ENCODE measurements at places on chromosomes 11 and 22. TPM values are rescaled to one million over a fixed set of nuclear protein-coding genes. Genes with fewer than 3 reads are reported as not detected.

DNA sequence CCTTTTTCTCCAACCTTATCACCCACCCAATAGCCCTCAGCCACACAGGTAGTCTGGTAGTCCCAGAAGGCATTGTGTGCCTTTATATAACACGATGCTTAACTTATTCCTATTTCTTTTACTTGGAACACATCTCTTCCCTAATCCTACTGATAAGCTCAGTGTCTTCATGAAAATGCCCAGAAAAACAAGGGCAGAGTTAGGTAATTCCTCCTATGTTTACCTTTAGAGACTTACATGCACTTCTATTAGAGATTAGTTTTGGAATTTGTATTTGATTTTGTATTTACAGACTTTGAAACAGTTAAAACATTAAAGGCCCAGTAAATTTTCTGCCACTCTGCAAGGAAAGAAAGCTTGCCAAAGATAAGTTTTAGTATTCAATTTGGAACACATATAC lies 637.8 kb upstream of the CCDC90B start:
- no peak overlapping the region for H3K27ac ChIP-seq
- no peaks in the 10 kb centered on the region for H3K36me3 ChIP-seq
- no peak for DNase-seq
- H3K27me3 ChIP-seq, result no peaks in the 10 kb centered on the region
- no peak overlapping the region for H3K4me3 ChIP-seq
- H3K4me1 ChIP-seq, result no peaks in the 10 kb centered on the region

GRCh38 chr22:50400406-50400805 lies 57.3 kb downstream of the PPP6R2 start:
- no peak for DNase-seq
- peaks cover 26% of the 10 kb centered on the region for H3K4me1 ChIP-seq
- no peaks in the 10 kb centered on the region for H3K36me3 ChIP-seq
- no peak overlapping the region for H3K27ac ChIP-seq
- no peak overlapping the region for H3K4me3 ChIP-seq
- no peaks in the 10 kb centered on the region for H3K27me3 ChIP-seq

Gene UPK3A
- total RNA-seq, result not detected

Gene TMPRSS13
- 8.2 TPM for total RNA-seq

DNA sequence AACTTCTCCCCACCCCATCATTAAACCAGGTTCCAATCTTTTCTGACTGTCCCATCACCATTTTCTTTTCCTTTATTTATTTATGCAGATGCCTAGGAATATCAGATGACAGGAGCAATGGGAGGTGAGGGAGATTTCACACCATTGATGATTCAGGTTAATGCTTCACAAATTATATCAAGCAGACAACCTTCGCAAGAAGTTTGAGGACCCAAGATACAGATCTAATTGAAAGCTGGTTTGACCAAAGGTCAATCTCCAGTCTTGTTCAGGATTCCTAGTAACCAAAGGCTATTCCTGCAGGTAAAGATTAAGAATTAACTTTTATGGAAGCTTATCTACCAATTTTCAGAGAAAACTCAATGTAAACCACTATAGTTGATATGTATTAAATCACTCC lies 54.4 kb downstream of the SLC35F2 start:
- no peaks in the 10 kb centered on the region for H3K4me1 ChIP-seq
- no peaks in the 10 kb centered on the region for H3K36me3 ChIP-seq
- H3K4me3 ChIP-seq, result no peak overlapping the region
- DNase-seq, result no peak
- H3K27ac ChIP-seq, result no peak overlapping the region

DNA sequence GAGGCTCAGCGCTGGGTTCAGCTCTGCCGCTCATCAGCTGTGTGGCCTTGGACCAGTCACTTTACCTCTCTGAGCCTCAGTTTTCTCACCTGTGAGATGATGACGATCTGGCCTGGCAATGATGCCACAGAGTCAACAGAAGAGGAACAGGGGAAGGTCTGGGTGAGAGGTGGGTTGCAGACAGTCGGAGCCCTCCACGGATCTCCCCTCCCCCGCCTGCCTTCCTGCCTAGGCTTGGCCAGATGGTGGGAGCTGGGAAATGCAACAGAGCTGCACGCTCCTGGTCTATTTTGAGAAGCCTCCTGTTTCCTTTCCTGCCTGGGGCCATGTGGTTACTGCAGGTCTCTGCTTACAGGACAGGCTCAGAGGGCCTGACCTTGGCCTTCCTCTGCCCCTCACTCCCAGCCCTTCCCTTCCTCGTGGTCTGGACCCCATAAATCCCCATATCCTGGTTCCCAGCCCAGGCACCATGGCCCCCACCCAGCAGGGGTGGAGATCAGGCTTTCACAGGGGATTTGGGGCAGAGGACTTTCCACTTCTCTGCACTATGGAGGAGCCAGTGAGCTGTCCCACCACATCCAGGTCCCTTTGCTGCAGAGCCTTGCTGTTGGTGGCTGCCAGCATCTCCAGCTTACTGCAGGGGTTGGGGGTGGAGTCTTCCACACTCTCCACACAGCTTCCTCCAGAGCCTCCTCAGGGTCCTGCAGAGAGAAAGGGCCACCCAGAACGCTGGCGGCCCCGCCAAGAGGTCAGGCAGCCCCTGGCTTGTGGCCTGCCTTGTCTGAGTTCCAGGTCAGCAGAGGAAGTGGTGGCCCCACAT lies 46.9 kb downstream of the C11orf96 start:
- H3K4me3 ChIP-seq, result no peak overlapping the region
- no peaks in the 10 kb centered on the region for H3K27me3 ChIP-seq
- DNase-seq, result peak; percentile 24
- peak overlapping the region; percentile 55 for H3K27ac ChIP-seq
- H3K36me3 ChIP-seq, result no peaks in the 10 kb centered on the region

Gene NDUFS3
- 33.4 TPM for total RNA-seq

- no peak for DNase-seq
- H3K27ac ChIP-seq, result peak overlapping the region; percentile 97
- H3K4me3 ChIP-seq, result peak overlapping the region; percentile 88
- no peaks in the 10 kb centered on the region for H3K27me3 ChIP-seq
- H3K4me1 ChIP-seq, result peaks cover 39% of the 10 kb centered on the region
- H3K36me3 ChIP-seq, result no peaks in the 10 kb centered on the region
These were observed 789 bp downstream of the SIK2 start for GRCh38 chr11:111602865-111603610.

- H3K4me3 ChIP-seq, result no peak overlapping the region
- H3K36me3 ChIP-seq, result no peaks in the 10 kb centered on the region
- no peak overlapping the region for H3K27ac ChIP-seq
These were observed 387.0 kb upstream of the DDI1 start for GRCh38 chr11:103649401-103649895.

GRCh38 chr11:15911377-15912044 lies 444.8 kb downstream of the SOX6 start:
- no peak overlapping the region for H3K27ac ChIP-seq
- H3K36me3 ChIP-seq, result no peaks in the 10 kb centered on the region
- H3K4me1 ChIP-seq, result no peaks in the 10 kb centered on the region
- no peak overlapping the region for H3K4me3 ChIP-seq
- no peaks in the 10 kb centered on the region for H3K27me3 ChIP-seq
- no peak for DNase-seq

DNA sequence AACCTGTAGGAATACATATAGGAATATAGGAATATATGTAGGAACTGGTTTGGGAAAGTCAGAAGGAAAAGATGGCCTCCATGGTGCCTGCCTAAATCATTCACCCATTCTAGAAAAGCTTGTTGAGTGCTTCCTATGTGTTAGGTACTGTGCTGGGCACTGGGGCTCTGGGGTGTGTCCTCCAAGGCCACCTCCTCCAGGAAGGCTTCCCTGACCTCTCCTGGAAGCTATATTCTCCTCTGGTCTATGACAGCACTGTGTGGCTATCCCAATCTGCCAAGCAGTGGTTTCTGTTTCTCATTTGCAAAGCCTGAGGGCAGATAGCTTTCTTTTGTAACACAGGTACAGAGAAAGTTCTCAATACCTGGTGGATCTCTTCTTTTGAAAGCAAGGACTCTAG lies 30.2 kb downstream of the IRAG1 start:
- DNase-seq, result no peak
- H3K36me3 ChIP-seq, result no peaks in the 10 kb centered on the region
- H3K4me1 ChIP-seq, result no peaks in the 10 kb centered on the region
- H3K4me3 ChIP-seq, result no peak overlapping the region
- no peaks in the 10 kb centered on the region for H3K27me3 ChIP-seq
